ENCODE measurements at places on chromosomes 7 and 10.

DNA sequence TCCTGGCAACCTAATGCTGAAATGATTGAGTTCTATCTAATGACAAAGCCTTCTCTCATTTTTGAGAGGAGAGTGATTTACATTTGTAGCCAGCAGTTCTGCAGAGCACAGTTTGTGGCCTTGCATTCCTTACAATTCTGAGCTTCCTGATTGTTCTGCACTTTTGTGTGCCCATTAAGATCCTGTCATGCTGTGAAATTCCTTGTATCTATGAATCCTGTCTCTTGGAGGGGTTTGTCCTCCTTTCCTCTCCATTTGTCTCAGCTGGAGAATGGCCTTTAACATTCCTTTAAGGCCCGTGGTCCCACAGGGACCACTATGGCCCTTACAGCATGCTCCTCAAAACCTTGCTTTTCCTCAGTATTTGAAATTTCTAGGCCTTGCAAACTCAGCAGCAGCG is 10.4 kb downstream of the KLHL7 start:
- no peak for DNase-seq

DNA sequence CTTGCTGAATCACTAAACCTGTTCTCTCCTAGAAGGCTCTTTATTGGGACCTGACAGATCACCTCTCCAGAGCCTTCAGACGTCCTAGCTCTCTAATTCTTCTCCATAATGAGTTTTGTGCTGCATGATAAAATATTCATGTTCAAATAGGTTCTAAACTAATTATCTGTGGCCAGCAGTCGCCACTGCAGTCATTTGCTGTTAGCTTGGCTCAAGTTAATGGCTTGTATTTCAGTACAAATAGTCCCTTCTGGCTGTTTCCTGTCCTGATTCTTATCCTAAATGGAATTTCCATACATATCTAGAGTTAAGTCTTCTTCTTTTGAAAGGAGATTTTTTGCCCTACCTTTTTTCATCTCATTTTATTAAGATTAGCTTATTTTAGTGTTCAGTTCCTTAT is 303.2 kb downstream of the EXOC4 start:
- DNase-seq = no peak

DNA sequence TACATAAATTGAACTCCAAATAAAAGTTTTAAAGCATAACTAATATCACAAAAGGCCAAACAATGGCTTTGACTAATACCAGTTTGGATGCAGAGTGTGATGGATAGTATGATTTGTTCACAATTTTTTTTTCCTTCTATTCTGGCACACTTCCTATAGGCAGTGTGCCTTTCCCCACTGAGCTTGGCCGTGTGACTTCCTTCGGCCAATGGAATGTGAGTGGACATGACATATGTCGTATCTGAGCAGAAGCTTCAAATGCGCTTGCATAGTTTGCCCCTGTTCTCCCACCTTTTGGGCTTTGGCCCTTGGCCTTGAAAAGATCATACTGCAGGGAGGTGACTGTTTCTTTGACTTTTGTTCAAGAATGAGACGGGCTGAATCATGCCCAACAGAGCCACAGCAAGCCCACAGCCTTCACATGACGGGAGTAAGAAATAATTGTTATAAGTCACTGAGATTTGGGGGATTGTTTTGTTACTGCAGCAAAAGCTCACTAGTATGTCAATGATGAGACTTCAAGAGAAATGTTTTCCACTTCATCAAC is 279.9 kb upstream of the NEBL start:
- DNase-seq = no peak

GRCh38 chr10:21534604-21535493 is 817 bp downstream of the MLLT10 start:
- peak; percentile 33 for DNase-seq

DNA sequence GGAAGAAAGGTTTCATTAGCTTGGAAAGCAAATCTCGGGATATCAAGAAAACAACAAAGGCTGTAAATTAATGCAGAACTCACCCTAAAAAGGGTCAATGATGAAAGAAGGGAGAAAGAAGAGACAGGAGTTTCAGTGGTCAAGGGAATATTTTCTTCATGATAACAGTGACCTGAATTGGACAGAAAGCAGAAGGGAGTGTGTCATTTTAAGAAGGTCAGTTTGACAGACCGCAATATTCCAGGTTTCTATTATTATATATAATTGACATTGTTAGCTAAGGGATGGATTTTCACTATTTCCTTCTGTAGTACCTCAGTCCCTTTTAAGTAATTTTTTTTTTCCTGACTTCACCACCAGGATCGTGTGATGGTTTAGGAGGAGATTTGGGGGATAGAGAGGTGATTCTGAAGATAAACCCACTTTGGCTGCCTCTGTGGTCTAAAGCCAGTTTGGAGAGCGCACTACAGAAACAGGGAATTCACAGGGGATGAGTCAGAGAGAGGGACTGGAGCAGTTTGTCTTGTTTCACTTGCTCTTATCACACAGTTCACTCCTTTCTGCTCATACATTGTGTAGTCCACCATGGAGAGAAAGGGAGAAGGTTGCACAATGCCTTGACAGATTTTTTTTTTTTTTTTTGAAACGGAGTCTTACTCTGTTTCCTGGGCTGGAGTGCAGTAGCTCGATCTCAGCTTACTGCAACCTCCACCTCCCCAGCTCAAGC is 417.9 kb downstream of the AUTS2 start:
- DNase-seq = no peak

- peak; percentile 87 for DNase-seq
Measured at GRCh38 chr7:41955893-41956675, 253.2 kb upstream of the INHBA start.

- no peak for DNase-seq
Measured at GRCh38 chr7:38317515-38317914, 44.1 kb upstream of the TARP start.

DNA sequence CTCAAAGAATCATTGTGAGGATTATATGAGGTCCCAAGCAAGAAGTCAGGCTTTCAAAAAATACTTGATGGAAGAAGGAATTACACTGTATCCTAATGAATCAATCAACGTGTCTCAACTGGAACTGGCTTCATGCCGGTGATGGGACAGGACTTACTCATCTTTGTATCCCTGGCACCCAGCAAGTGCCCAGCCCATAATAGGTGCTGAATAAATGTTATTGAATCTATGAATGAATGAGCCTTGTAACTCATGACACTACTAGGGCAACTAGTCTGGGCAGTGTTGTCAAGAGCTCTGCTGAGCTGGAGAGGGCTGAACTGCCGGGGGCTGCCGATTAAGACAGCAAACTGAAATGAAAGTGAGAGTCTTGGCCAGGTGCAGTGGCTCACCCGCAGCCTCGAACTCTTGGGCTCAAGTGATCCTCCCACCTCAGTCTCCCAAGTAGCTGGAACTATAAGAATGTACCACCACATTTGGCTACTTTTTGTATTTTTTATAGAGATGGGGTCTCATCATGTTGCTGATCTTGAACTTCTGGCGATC is 87.2 kb upstream of the KIF5B start:
- no peak for DNase-seq
